ENCODE measurements at places on chromosomes 1 and 21. TPM values are rescaled to one million over a fixed set of nuclear protein-coding genes. Genes with fewer than 3 reads are reported as not detected.

DNA sequence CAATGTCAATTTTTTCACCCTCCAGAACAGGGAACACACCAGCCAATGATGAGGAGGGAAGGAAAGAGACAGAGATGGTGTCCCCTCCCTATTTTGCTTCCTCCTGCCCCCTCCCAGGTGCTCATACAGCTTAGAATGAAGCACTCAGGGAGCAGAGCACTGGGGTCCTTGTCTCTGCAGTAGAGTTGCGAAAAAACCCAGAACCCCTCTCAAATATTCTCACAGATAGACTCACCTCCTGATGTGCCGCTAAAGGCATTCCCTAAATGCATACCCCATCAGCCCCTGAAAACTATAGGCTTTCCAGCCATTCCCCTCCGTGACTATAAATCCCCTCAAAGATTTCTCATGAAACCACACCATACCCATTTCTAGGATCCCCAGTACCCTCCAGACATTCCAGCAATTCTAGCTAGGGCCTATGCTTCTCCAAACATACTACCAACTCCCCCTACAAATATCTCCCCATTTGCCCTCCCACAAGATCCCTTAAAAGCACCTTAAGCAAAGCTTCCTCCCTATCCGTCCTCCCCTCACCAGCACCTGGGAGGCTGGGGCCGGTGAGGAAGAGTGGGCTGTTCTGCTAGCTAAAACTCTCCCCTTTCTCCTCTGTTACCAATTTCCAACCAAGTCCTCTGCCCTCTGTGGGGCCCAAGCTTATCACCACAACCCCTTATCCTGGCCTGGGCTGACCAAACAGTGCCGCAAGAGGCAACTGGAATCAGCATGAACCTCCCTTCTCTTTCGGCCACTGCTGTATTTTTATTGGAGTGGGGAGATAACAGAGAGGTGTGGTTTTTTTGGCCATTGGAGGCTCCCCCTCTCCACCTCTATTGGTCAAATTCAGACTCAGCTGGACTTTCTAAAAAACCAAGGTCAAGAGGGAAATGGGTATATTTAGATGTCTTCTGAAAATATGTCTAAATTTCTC is 54.7 kb downstream of the RHBG start:
- no peak for DNase-seq

DNA sequence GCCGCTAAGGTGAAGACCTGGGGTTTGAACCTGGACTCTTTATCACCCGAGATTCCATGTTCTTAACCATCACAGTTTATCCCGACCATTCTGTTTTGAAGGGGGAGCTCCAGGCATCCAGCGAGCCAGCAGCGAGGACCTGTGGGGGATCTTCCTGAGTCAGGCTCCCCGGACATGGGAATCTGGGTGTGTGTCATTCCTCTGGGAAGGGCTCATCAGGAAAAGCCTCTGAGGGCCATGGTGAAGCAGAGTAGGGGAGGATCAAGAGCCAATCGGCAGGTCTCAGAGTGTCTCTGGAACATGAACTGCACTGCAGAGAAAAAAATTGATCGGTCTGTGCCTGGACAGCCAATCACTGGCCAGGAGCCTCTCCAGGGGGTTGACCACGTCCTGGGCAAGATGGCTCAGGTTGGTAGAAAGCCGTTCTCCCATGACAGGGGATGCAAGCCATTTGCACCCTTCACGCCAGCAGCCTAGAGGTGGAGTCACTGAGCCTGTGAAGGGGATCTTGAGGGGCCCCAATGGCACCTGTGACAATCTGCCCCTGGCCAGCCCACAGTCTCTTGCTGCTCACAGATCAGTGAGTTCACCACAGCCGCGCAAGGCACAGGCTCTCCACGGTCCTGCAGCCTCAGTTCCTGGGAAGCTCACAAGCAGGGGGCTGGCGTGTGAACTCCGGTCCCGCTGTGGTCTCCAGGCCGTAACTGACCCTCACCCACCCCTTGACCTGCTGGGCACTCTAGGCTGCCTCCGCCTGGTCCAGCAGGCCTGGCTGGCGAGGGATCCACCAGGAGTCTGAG is 20.4 kb upstream of the ACTRT2 start:
- no peak for DNase-seq

- no peak for DNase-seq
These were observed 707 bp upstream of the KLHL21 start for GRCh38 chr1:6603238-6603914.

LDLRAD1 gene
- not detected for total RNA-seq

CFAP57 gene
- not detected for total RNA-seq

Measured in omental fat pad (tissue), 4 donors.